SIG-M5 (cell line): ENCODE measurements at places on chromosomes 1 and 21.

DNA sequence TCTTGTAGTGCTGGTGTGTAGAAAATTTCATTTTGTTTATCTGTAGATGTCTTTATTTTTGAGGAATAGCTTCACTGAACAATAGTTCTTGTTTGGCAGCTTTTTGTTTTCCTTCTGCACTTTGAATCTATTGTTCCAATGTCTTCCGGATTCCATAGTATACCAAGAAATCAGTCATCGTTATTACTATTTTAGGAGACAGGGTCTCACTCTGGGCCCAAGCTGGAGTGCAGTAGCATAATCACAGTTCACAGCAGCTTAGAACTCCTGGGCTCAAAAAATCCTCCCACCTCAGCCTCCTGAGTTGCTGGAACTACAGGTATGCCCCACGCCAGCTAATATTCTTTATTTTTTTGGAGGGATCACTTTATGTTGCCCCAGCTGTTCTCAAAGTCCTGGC, 67.7 kb upstream of the RGS2 start:
- no peak for DNase-seq

DNA sequence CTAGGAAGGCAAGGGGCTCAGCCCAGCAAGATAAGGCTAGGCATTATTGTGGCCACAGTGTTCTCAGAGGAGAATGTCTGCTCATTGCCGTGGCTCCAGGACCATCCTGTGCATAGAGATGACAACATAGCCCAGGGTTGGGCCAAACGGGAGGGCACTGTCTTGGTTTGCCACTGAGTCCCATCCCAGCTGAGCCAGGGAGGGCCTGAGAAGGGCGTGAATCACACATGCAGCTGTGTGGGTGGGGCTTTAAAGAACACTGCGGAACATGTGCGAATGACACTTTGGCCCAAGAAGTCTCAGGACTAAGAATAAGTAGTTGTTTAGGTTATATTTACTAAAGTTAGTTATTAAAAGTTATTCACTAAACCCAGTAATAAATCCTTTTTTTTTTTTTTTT, 18.5 kb downstream of the CHAF1B start:
- DNase-seq = no peak

DNA sequence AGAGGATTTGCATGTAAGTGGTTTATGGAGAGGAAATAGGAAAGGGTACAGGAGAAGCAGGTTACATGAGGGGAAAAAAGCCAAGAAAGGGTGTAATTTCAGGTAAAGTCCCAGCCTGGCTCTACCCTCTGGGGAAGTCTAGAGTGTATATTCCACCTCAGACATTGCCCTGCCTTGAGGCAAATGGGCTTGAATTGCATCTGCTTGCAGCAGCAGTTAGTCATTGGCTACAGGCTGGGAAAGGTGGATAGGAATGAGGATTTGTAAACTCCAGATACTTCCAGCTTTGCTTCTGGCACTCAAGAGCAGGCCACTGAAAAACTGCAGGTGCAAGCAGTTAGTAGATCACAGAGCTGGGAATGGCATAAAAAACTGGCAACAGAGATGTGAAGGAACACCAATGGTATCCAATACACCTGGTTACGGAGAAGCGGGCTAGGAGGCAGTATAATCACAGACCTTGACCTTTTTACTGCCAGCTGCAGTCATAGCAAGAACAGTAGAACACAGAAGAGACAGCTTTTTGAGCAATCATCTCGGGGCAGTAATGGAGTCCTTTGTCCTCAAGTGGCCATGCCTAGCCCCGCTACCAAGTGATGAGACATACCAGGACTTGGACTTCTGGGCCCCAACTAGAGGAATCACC, 226.9 kb upstream of the NRIP1 start:
- DNase-seq = no peak

GRCh38 chr1:244371242-244372141, 80.2 kb downstream of the ADSS2 start:
- DNase-seq = no peak

DNA sequence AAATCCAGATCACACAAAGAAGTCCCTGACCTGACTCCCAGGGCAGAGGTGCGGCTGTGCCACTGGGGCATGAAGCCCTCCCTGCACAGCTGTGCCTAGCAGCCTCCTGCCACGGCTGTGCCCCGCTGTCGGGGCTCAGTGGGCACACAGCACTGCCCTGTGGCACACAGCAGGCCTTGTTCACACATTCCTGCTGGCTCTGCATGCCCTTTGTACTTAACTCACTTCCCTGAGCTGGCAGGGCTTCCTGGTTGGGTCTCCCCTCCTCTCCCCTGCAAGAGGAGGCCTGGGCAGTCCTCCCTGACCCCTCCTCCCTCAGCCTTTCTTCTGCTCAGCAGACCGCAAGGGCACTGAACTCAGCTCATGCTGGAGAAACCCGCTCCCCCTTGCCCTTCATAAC, 14.8 kb downstream of the LHX4 start:
- DNase-seq = no peak

DNA sequence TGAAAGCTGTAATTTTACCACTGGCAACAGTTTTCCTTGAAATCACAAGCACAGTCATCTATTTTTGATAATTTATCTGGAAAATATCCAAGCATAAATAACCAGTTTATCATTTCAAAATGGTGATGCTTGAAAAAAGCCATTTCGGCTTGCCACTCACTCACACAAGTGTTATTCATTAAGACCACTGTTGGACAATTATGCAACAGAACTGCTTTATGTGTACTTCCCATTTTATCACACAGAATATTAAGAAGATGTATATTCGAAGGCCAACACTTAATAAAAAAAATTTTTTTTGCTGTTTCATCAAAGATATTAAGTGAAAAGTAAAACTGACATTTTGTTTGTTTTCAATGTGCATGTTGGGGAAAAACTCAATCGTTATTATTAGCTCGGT, 62.3 kb downstream of the EIF4G3 start:
- DNase-seq = no peak

- DNase-seq = no peak
Measured at GRCh38 chr1:200217703-200218102, 190.2 kb downstream of the NR5A2 start.

- DNase-seq = no peak
Measured at GRCh38 chr21:37536616-37537278, 170.2 kb downstream of the DYRK1A start.

GRCh38 chr1:33388805-33389771, 41.8 kb downstream of the PHC2 start:
- DNase-seq = no peak

DNA sequence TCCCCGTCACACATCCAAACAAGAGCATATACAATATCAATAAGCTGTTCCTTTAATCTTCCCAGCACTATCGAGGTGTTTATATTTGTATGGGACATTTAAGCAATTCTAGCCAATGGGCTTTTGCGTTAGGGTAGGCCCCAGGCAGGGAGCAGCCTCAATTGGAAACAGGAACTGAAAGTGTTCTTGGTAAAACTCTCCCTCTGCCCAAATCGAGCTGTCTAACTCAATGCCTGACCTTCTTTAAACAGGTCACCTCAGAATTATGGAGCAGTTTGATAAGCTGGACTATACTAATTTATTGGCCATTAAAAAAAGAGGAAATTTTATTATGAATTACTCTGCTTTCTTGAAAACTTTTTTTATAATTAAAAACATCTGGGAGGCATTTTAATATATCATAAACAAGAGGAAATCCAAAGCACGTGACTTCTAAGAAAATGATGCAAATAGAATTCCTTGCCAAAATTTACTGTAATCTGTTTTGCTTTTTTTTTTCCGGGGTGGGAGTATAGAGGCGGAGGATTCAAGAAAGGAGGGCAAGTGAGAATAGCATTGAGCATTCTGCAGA, 498.1 kb downstream of the LMO4 start:
- DNase-seq = peak; percentile 12

- DNase-seq = no peak
Measured at GRCh38 chr1:232586679-232587078, 43.3 kb downstream of the SIPA1L2 start.

- DNase-seq = no peak
Measured at GRCh38 chr1:107633596-107633995, 331.4 kb downstream of the VAV3 start.

DNA sequence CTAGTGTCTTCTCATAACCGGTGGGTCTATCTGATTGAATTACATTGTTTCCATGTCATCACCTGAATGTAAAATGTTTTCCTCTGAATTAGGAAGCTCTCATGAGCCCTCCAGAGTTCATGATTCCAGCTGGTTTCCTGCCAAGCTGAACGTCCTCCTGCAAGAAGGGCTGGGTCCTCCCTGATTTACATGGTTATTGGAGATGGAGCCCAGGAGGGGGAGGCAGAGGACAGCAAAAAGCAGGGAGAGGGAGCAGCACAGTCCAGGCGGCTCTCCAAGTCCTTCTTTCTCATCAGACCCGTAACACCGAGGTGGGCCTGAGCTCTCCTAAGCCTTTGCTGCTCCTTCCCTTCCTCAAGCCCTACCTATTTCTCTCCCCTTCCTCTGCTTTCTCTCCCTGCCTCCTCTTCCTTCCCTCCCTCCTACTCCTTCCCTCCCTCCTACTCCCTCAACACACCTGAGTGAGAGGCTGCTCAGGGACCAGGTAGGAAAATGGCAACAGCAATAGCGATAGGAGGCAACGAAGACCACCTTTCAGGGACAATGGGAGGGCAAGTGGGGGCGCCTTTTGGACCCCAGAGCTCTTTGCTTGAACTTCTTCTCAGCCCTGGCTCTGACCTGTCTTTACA, 265.9 kb downstream of the PRDM2 start:
- no peak for DNase-seq

DNA sequence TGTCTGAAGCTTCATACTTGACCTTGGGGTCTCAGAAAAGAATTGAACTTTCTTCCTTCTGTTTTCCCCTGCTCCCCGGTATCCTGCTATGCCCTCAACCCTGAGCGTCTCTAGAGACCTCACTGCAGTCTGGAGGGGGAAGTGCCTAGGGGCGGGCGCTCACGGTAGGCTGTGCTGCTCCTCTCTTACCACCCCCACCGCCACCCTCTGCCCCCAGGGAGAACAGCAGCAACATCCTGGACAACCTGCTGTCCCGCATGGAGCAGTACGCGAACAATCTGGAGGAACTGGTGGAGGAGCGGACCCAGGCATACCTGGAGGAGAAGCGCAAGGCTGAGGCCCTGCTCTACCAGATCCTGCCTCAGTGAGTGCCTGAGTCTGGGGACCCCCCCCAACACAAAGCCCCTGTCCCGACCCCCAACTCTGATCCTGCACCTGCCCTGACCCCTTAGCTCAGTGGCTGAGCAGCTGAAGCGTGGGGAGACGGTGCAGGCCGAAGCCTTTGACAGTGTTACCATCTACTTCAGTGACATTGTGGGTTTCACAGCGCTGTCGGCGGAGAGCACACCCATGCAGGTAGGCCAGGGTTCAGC, 10.3 kb downstream of the NPR1 start:
- no peak for DNase-seq

DNA sequence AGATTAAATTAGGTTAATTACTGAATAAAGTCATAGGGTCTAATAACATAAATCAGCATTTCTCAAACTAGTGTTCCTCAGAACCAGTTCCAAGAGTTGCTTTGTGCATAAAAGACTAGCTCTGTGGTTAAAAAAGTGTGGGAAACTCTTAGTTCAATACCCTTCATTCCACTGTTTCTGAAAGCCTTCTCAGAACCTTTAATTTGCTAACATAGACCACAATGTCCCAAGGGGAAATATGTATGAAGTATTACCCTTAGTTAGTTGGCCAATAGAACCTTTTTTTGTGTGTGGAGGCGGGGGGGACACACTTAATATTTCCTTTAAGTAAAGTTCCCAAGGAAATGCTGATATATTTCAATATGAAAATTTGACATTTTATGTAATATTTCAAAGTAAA, 20.4 kb downstream of the ODF2L start:
- no peak for DNase-seq

- DNase-seq = no peak
Measured at GRCh38 chr1:201370500-201370899, 7.0 kb downstream of the TNNT2 start.

DNA sequence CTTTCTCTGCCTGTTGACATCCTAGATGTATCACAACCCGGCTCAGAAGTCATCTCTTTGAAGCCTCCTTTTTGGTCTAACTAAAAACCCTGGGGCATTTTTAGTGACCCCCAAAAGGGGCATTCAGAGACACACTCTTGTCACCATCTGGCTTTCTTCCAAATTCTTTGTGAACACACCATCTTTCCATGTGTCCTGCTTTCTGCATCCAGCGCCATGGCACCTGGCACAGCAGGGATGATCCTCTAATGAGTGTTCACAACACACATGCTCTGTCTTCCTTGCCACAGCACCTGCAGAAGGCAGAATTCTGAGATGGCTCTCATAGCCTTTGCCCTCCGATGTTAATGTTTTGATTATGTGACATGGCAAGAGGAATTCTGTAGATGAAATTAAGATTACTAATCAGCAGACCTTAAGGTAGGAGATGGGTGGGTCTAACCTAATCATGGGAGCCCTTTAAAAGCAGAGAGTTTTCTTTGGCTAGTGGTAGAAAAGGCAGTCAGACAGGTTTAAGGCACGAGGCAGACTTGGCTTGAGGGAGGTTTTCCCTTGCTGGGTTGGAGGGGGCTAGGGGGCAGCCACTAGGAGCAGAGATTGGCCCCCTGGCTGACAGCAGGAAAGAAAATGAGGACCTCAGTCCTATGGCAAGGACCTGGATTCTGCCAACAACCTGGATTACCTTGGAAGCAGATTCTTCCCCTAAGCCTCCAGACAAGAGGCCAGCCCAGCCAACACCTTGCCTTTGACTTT, 4.9 kb upstream of the TMEM61 start:
- no peak for DNase-seq

DNA sequence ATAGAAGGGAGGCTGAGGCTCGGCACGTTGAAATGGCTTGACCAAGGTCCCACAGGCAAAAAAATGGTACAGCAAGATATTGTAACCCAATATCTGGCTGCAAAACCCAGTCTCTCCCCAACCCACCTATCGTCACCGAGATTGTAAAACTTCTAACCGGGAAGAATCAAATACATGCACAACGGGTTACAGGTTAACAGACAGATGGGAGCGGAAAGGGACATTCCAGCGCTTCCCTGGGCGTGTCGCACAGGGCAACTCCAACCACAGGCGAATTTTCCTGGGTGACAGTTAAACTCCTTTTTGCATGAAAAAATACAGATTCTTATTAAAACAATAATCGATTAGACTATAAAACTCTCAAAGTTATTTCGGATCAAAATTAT, 31.8 kb upstream of the JUN start:
- DNase-seq = no peak
